Spinal cord (tissue), 10 donors: ENCODE measurements at places on chromosomes 5 and 9.

DNA sequence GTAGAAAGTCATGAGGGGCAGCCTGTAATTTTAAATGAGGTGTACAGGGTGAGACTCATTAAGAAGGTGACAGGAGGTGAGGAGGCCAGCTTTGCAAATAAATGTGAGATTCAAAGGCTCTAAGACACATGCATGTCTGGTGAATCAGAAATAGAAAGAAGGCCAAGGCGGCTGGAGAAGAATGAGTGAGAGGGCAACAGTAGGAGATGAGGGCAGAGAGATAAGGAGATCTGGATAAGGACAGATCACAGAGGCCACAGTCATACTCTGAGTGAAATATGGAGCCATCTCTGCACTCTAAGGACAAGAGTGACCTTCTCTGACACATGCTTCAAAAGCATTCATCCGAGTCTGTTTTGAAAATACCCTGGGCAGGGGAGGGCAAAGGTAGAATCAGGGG is 90.7 kb downstream of the RAD23B start:
- DNase-seq: no peak

- DNase-seq: no peak
Observed at GRCh38 chr9:116280529-116280928, 126.9 kb downstream of the PAPPA start.

DNA sequence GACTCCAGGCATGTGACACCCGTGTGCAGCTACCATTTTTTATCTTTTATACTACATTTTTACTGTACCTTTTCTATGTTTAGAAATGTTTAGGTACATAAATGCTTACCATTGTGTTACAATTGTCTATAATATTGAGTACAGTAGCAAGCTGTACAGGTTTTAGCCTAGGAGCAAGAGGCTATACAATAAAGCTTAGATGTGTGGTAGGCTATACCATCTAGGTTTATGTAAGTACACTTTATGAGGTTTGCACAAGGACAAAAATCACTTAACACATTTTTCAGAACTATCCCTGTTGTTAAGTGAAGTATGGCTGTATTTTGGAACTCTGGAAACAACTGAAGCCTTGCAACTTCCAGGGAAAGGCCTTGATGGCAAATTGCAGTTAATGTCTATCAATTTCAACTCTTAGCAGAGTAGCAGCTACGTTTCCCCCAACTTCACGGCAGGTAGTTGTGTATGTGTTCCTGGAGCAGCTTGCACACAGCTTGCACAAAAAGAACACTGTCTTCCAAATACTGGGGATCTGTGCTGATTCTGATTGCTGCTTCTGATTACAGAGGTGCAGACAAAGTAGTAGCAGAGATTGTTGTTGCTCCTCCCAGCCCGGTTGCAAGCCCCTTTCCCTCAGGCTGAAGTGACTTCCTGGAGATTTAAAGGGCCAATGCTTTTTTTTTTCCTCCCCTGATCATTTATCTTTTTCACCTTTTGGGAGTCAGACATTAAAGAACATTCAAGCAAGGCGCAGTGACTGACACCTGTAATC is 30.0 kb downstream of the SIL1 start:
- DNase-seq: no peak

DNA sequence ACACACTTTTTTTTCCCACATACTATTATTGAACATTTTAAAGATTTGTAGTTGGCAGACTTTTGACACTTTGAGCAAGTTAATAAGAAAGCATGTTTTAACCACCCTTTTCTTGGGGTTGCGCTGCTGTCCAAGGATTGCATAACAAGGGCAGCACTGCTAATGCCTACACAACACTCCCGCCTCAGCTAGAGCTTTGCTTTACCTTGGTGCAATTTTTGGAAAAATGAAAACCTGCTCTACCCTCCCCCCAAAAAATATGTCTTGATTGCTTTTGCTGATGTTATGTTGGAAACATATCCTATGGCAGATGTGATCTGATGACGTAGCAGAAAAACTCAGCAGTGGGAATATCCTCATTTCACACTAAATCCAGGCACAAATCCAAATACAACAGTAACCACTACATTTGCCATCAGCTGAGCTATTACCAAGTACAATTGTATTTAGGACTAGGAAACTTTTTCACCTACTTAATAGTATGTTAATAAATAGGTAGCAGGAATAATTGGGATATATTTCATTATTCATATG is 51.5 kb downstream of the UBE2R2 start:
- DNase-seq: no peak

- DNase-seq: no peak
Observed at GRCh38 chr9:127447416-127448111, 3.6 kb downstream of the RPL12 start.

DNA sequence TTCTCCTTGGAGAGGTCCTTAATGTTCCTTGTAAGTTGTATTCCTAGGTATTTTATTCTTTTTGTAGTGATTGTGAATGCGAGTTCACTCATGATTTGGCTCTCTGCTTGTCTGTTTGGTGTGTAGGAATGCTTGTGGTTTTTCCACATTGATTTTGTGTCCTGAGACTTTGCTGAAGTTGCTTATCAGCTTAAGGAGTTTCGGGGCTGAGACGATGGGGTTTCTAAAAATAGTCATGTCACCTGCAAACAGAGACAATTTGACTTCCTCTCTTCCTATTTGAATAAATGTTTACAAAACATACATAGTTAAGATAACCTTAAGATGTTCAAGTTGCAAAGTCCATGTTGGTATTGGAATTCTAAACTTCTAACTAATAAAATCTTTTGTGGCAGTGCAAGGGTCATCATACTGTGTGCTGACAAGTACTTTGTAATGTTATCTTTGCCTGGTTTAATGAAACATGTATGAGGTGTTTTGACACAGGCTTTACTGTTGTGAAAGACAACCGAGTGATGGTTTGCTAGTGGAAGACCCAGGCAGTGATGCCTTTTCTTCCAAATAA is 286.2 kb downstream of the MRPS30 start:
- DNase-seq: no peak

GRCh38 chr9:91589101-91589553 is 165.5 kb upstream of the NFIL3 start:
- peak; percentile 54 for DNase-seq

GRCh38 chr5:126826619-126827215 is 49.8 kb downstream of the LMNB1 start:
- DNase-seq: no peak

GRCh38 chr5:170466988-170467707 is 36.7 kb upstream of the KCNIP1 start:
- DNase-seq: no peak

DNA sequence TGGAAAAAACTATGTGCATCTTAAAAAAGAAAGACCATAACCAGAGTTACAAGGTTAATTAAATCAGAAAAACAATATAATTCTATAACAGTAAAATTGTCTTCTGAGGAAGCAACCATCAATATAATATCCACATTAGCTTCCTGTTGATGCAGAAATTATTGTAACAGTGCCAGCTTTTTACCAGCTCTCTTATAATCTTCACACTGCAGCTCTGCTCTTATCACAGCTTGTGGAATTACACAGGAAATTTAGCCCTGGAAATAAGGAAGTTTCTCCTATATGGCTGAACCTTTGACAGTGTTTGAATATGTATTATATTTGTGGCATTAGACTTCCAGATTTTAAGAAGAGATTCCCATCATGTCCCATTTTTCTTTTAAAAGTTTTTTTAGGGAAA is 49.1 kb upstream of the TEK start:
- DNase-seq: peak; percentile 12

DNA sequence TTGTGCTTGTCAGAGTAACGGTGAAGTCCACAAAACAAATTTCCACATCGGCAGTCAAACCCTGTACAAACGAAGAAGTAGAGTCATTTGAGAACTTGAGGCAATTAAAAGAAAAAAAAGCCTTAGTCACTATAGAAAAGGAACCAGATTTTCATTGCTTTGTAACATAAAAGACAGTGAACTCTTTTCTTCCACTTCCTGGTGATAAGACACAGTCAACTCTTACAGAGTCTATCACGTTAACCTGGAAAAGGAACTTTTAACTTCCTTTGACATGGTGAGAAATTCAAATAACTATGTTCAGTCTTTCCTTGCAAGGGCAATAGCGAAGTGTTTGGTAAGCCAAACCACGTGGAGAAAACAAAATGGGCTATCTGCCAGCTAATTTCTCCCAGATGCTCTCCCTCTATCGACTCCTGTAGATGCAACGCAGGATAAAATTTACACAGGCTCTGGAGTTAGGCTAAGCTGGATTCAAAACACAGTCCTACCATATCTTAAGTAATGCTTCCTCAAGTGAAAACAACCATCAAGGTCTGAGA is 8.9 kb downstream of the ZFAND5 start:
- no peak for DNase-seq

GRCh38 chr5:13987843-13988464 is 43.5 kb upstream of the DNAH5 start:
- DNase-seq: peak; percentile 26

GRCh38 chr5:115214541-115214940 is 44.8 kb upstream of the TRIM36 start:
- no peak for DNase-seq
